ENCODE measurements at places on chromosomes 3 and 15.

GRCh38 chr3:130395916-130396315 lies 50.4 kb downstream of the COL6A5 start:
- no peak for DNase-seq

DNA sequence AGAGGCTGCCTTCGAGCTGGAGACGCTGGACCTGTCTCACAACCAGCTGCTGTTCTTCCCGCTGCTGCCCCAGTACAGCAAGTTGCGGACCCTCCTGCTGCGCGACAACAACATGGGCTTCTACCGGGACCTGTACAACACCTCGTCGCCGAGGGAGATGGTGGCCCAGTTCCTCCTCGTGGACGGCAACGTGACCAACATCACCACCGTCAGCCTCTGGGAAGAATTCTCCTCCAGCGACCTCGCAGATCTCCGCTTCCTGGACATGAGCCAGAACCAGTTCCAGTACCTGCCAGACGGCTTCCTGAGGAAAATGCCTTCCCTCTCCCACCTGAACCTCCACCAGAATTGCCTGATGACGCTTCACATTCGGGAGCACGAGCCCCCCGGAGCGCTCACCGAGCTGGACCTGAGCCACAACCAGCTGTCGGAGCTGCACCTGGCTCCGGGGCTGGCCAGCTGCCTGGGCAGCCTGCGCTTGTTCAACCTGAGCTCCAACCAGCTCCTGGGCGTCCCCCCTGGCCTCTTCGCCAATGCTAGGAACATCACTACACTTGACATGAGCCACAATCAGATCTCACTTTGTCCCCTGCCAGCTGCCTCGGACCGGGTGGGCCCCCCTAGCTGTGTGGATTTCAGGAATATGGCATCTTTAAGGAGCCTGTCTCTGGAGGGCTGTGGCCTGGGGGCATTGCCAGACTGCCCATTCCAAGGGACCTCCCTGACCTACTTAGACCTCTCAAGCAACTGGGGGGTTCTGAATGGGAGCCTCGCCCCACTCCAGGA lies 21.1 kb downstream of the NRROS start:
- no peak for DNase-seq

- DNase-seq: peak; percentile 30
These were observed 13.2 kb upstream of the STAB1 start for GRCh38 chr3:52481819-52482521.

GRCh38 chr3:137347132-137347531 lies 389.3 kb downstream of the IL20RB start:
- no peak for DNase-seq

DNA sequence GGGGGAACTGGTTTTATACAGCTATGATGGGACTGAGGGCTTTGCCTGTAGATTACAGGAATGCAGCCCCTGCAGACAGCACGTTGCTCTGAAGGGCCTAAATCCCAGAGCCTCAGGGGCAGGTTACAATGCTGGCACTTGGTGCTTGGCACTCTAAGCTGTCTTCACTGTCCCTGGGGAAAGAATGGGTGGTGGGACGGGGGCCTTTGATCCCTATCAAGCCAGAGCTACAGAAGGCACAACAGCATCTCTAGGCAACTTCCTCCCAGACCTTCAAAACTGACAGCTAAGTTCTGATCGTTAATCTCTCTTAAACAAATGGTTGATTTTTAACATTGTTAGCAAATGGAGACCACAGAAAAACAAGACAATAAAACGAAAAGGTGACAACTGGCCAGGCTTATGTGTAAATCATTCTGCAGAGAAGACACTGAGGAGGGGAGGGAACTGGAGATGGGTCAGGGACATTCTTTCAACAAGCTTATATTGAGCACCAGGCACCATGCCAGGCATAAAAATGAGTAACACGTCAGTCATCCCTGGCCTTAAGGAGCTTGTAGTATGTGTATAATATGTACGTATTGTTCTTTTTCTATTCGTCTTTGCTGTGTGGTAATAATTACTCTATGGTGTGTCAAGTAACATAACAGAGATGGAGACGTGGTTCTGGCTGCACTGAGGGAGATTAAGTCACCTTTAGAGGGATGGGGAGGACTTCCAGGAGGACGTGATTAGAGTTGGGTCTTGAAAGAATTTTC lies 49.1 kb downstream of the CA12 start:
- DNase-seq: peak; percentile 48

DNA sequence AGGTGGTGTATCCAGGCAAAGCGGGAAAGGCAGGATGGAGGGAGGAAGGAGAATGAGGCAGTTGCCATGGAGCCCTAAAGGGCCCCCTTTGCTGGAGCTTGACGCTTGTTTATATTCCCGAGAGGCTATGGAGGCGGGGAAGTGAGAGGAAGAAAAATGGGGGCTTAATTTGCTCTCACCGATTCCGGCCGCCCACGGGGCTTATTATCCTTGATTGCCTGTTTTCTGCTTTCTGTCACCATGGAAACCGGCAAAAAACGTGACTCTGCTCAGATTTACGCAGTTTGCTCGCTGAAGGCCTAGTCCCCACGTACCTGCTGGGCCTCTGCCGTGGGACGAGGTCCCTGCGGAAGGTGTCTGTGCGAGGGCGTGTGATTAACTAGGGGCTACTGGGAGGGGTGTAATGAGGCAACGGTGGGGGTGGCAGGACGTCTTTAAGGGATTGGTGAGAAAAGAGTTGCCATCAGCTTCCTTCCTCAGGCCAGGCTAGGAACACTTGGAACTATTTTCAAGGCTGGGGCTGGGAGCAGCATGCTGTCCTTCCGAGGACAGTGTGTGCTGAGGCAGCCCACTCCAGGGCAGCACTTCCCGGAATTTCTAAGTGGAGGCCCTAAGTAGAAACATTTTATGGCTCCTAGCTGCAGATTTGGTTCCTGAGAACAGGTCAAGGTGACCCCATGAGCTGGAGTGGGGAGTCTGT lies 110.8 kb upstream of the NDN start:
- no peak for DNase-seq

DNA sequence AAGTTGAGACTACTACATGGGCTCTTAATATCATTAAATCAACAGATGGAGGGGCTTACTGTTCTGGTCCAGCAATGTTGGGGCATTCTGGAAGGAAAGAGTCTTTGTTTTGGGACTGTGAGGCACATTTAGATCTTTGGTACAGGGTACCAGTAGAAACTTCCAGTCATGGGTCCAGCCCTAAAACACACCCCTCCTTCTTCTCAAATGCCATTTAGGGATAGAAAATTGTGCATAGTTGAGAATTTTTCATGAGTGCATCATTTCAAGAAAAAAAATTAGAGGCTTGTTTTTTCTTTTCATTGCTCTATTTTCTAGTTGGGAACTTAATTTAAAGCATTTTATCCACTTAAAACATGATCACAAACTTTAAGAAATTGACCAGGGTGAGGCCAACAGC lies 4.1 kb upstream of the RTP1 start:
- no peak for DNase-seq

GRCh38 chr15:50798684-50799083 lies 33.2 kb upstream of the SPPL2A start:
- peak; percentile 21 for DNase-seq

DNA sequence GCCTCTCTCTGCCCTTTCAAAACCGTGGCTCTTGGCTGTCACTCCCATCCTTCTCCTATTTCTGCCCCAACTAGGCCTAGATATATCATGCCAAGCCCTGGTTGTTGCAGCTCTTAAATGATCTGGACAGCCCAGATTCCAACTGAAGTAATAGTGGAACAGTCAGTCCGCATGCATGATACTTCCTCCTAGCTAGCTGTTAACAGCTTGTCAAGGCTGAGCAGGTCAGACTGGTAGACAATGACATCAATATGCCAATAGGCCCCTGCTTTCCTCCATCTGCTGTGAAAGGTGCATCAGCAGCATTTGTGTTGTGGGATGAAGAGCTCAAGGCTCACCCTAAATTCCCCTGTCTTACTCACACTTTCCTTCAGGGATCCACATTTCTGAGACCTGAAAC lies 527.7 kb upstream of the TGFBR2 start:
- no peak for DNase-seq

DNA sequence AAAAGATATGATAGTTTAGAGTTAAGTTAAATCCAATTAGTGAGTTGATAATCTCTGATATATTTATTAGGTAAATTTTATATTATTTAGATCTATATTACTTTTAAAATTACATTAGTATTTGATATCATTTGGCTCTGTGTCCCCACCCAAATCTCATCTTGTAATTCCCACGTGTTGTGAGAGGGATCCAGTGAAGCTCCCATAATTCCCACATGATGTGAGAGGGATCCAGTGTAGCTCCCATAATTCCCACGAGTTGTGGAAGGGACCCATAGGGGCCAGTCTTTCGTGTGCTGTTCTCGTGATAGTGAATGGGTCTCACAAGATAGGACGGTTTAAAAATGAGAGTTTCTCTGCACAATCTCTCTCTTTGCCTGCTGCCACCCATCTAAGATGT lies 1183.6 kb downstream of the NSUN3 start:
- DNase-seq: no peak

GRCh38 chr3:196288141-196288460 lies 575 bp upstream of the PCYT1A start:
- DNase-seq: no peak

DNA sequence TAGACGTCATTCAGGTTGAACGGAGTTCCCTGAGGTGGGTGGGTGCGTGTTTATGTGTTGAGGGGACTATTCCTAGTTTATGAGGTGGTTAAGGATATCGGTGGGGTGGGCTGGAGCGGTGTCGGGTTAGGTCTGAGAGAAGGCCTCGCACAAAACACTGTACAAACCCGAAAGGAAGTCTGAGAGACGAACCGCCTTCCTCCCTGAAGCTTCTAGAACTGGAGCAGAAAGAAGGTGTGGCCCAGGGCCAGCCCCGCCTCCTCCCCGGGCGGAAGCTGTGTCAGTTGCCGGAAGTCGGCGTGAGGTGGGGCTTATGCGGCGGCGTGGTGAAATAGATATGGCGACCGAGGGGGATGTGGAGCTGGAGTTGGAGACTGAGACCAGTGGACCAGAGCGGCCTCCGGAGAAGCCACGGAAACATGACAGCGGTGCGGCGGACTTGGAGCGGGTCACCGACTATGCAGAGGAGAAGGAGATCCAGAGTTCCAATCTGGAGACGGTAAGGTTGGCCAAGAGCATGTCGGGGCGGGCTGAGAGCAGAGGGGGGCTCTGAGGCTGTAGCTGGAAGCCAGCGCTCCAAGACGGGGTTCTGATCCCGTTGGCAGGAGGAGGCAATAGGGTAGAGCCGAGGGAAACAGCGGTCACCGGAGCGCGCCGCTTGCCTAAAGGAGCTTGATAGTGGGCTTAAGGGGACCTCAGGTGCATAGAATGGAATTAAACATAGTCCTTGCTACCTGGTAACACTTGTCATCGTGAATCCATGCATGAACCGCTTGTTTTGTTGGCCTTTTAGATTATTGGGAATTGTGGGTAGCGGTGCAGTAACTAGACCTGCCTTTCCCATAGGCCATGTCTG lies at the start of gene HYPK:
HYPK (plus strand) TSS at position 314 of the 856 bp plus-strand sequence; CDS start at position 338, 24 bp downstream.
- peak; percentile 91 for DNase-seq

- no peak for DNase-seq
These were observed 1.0 kb upstream of the MCM2 start for GRCh38 chr3:127597020-127597771.

- no peak for DNase-seq
These were observed 991.8 kb downstream of the GBE1 start for GRCh38 chr3:80769683-80770082.

DNA sequence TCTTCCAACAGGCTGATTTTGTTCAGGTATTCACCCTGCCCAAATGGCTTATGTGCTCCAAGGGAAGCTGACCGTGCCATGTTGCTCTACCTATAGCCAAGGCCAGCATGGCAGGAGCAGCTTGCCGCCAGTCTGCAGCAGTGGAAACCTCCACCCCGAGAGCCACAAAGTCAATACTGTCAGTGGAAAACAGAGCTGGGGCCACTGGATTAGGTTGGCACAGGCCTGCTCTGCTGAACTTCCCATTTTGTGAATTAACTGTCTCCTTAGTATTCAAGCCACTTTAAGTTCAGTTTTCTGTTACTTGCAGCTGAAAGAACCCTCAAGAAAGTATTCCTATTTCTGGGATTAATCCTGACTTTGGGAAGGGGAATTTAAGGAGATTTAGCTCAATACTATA lies 63.8 kb upstream of the XCR1 start:
- no peak for DNase-seq

- no peak for DNase-seq
These were observed 24.8 kb downstream of the KPNA4 start for GRCh38 chr3:160540551-160540950.

- DNase-seq: no peak
These were observed 30.4 kb downstream of the TMEM212 start for GRCh38 chr3:171873580-171873979.

DNA sequence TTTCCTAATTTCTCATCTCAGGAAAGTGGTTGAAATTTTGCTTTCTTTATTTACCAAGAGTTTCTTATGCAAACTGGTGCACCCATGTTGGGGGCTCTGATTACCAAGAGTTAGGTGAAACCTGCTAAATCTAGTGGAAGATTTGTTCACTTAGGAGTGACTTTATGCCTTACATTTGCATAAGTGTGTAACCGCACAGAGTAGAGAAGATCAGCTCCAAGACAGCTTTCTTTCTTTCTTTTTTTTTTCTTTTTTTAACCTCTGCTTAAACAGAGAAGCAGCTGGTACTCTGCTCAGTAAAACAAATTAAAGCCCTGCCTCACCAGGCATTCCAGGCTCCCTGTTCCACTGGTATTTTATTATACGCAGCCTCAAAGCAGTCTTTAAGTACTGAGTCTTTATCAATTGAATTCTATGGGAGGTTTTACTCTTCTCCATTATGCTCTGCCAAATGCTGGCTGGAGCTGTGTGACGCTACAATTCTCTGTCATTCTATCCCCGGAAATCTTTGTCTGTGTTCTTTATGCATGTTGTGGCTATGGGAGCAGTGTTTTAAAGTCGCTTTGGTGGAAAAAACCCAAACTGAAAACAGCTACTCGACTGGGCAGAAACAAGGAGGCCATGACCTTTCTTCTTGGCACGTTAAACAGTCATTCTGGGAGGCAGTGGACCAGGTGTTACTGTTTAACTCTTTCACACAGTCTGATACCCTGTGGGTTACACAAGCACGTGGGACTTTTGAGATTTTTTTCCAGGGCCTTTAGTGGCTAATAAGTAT lies 55.2 kb upstream of the GBE1 start:
- no peak for DNase-seq

DNA sequence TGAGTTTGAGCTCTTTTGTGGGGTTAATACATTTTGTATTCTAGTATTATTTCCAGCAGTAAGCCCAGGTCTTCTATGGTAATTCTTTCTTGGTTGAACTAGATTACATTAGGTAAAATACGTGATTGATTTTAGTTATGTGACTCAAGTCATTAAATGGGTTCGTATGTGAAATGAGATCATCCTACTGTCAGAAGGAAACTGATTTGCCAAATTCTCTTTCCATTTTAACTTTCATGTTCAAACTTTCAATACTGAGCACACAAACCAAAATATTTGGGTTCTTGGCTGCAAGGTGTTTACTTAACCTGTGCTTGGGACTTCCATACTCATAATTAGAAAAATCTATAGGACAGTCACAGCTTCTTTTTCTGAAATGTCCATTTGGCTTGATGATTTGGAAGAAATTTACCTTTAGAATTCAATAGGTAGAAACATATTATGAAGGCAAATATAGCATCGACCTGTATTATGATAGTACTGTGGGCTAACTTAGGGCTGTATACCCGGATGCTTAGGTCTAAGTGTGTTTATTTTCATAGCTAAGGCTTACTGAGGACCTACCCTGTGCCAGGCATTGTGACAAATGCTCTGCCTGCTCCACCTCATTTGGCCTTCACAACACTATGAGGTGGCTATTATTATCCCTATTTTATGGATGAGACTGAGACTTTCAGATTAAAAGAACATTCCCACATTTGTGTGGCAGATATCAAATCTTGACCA lies 631.8 kb upstream of the GRM7 start:
- DNase-seq: no peak

- DNase-seq: no peak
These were observed 49.7 kb downstream of the KLHL25 start for GRCh38 chr15:85745023-85745422.
